A549 treated with CpdA at 1 μM for 4 hours (cell line): ENCODE measurements at places on chromosomes 3 and 15. TPM values are rescaled to one million over a fixed set of nuclear protein-coding genes. Genes with fewer than 3 reads are reported as not detected.

Gene FES
- total RNA-seq = 0.74 to 1.0 TPM (median 0.86 TPM) in 5 replicates

Gene ACKR4
- total RNA-seq = not detected in 5 replicates

Gene CACNA2D3
- total RNA-seq = 0.02 TPM in 1 of 5 replicates, not detected in the others

Gene SHC4
- total RNA-seq = 0.66 to 1.6 TPM (median 0.85 TPM) in 5 replicates

Gene SH2D7
- total RNA-seq = not detected in 5 replicates

Gene HRH1
- total RNA-seq = 8.8 to 9.7 TPM (median 9.0 TPM) in 5 replicates

Gene ISLR2
- 0.13 to 0.27 TPM (median 0.15 TPM) in 5 replicates for total RNA-seq

Gene C3orf80
- total RNA-seq = 1.9 to 2.3 TPM (median 2.1 TPM) in 5 replicates

Gene CKMT1B
- 2.6 to 7.6 TPM (median 3.8 TPM) in 5 replicates for total RNA-seq

Gene ADCY5
- 0.23 to 0.47 TPM (median 0.38 TPM) in 5 replicates for total RNA-seq

Gene NR2E3
- total RNA-seq = 0.17 to 0.38 TPM (median 0.21 TPM) in 4 of 5 replicates, not detected in the other
